ENCODE measurements at places on chromosomes 3 and 15.
A peak's percentile ranks its signal among the peaks of the same experiment; 100 is the strongest.

DNA sequence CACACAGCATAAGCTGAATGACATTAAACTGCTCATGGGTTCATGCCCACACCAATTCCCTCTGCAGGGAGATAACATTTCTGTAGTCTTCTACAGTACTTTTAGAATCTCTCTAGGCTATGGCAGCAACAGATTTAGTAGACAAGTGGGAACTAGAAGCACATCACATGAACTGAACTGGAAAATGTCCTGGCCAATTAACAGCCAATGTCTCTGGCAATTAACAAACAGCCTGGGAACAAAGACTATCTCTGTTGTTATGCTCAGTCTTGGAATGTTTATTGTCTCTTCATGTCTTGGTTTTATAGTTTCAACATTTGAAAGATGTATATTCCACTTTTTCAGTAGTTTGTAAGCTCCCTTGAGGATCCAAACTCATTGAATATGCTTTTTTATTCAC is 523.2 kb upstream of the NAALADL2 start:
- no peak for DNase-seq

- no peak for DNase-seq
Observed at GRCh38 chr3:183324083-183324482, 71.0 kb downstream of the B3GNT5 start.

- no peak for DNase-seq
Observed at GRCh38 chr15:70064441-70064840, 33.3 kb downstream of the TLE3 start.

DNA sequence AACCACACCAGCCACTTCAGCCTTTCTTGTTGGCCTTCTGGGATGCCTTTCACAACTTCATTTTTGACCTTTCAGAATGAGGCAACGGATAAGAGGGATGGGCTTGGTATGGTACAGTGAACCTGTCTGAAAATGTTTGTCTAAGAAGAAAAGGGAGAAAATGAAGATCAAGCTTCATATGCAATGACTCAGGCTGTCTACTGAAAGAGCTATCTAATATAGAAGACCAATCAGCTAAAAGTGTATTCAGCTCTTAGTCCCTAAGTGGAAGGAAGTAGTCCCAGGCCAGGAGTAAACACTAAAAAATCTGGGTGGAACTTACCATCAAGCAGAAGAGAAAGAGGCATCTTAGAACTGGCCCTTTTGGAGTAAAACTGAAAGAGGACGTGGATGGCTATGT is 12.2 kb upstream of the UPK1B start:
- peak; percentile 7 for DNase-seq

DNA sequence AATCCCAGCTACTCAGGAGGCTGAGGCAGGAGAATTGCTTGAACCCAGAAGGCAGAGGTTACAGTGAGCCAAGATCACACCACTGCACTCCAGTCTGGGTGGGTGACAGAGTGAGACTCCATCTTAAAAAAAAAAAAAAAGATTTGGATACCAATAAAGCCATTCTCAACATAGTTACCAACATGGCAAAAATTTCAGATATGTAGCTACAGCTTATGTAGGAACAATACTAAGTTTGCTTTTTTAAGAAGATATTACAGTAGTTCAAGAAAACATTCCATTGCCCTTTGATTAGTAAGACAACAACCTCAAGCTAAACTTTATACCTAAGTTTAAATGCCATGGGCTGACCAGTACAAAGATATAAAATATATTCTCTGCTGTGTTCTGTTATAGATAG is 34.4 kb downstream of the ZNF106 start:
- DNase-seq: no peak

GRCh38 chr3:42717306-42717705 is 14.7 kb upstream of the HHATL start:
- DNase-seq: no peak
